ENCODE measurements at places on chromosomes 11 and 22.

DNA sequence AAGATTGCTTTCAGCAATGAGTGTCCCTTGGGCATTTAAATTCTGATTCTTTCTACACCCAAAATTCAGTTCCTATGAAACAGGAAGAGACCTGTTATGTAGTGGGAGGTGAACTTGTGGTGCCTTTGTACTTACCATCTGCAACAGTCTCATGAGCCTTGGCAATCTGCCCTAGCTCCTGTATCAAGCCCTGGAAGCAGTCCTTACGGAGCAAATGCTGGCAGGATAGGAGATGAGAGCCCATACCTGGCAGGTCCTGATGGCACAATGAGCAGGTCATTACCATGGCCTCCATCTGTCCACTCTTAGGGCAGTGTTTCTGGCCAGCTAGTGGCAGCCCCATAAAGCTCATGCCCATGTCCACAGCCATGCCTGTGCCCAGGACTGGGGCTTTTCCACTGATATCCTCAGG, 10.8 kb downstream of the TRIM66 start:
- DNase-seq = no peak

- DNase-seq = no peak
Observed at GRCh38 chr11:47243454-47243853, 5.2 kb downstream of the ACP2 start.

DNA sequence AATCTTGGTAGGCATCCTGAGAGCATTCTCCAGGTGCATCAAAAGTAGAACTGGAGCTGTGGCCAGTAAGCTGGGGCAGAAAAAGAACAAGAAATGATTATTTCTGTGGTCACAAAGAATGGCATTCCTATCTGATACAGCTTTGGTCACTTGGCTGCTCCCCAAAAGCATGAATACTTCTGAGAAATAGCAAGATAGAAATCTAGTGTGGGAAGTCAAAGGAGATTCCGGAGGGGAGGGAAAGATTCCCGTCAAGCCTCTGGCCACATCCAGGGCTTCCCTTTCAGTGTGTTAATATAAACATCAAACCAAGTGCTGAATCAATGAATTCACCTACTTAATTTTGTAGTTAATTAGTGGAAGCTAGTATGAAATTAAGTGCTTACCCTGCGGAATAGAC, 1185.4 kb downstream of the LRRC4C start:
- DNase-seq = no peak

DNA sequence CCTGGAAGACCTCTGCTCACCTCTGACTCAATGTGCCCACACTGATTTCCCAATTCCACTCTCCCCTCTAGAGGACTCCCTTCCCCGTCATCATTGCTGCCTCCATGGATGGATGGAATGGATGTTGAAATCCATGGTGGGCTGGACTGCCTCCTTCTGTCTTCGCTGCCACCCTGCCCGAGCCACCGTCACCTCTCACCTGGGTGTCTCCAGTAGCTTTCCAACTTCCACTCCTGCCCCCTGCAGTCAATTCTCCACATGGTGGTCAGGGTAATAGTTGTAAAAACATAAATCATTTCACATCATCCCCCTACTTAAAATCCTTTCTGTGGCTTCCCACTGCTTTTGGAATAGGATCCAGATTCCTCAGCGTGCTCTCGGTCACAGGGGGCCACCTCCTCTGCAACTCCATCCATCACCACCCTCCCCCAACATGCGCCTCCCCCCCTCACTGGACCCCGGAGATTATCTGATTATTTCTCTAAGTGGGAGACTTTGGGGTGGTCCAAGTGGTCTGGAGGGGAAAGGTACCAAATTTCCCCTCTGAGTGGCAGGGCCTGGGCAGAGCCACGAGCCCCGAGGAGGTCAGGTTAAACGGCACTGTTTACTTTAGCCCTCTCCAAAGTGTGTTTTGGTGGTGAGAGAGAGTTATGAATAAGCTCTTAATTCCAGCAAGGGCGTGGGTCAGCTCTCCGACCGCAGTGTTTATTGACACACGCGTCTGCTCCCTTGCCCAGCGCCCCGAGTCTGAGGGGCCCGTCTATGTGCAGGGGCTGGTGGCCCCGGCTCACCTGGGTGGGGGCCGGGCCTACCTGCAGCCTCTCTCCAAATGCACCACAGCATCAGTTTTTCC, 313.7 kb downstream of the MN1 start:
- DNase-seq = no peak

DNA sequence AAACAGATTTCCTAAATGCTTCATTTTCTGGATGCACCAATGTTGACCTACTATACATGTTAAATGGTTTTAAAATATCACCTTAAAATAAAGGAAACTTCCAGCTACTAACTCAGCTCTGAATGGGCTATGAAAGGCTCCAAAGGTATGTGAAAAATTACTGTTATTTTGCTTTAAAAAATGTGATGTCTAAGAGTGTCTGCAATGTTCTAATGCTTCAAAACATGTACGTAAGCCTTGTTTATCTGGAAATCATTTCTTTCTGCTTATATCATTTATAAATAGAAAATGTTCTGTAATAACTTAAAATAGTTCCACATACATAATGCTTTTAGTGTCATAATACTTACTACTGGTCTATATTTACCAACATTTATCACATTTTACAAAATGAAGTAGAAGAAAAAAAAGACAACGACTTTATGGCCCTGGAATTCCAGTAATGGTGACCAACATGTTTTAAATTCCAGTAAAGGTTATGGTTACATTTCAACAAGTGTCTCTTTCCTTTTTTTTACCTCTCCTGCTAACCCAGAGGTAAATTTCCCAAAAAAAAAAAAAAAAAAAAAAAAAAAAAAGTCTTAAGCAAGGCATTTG, 2.5 kb downstream of the BDNF start:
- no peak for DNase-seq

- DNase-seq = no peak
Observed at GRCh38 chr11:63907808-63908530, 9.0 kb downstream of the RCOR2 start.
